ENCODE measurements at places on chromosomes 12 and 14. TPM values are rescaled to one million over a fixed set of nuclear protein-coding genes. Genes with fewer than 3 reads are reported as not detected.

DNA sequence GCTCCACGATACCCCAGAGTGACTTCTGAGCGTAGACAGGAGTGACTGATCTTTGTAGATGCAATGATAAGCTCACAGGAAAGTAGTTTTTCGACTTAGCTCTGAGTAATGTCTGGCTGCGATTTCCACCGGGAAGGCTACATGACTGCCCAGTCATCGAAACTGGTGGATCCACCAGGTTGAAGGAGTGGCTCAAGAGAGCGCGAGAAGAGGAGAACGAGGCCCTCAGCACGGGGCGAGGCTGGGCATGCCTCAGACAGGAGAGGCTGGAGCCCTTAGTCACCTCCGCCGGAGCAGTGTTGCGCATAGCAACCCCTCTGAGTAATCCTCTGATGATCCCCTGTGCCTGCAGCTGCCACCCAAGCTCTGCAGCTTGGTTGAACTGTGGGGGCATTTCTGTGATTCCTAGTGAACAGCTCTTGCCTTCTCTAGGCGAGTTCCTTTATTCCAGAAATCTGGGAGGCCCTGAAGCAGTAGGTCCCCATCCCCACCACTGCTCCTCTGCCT is 25.6 kb downstream of the ELK3 start:
- peak overlapping the region; percentile 51 for H3K27ac ChIP-seq
- H3K27me3 ChIP-seq, result no peaks in the 10 kb centered on the region
- no peaks in the 10 kb centered on the region for H3K36me3 ChIP-seq

Gene MOK
- 16.7 TPM for total RNA-seq

- H3K27ac ChIP-seq, result peak overlapping the region; percentile 94
- H3K4me3 ChIP-seq, result no peak overlapping the region
- H3K4me1 ChIP-seq, result peaks cover 17% of the 10 kb centered on the region
- no peaks in the 10 kb centered on the region for H3K36me3 ChIP-seq
- no peak for DNase-seq
Measured at GRCh38 chr12:75909714-75910656, 121.6 kb downstream of the PHLDA1 start.

Gene PSMB11
- not detected for total RNA-seq

- no peaks in the 10 kb centered on the region for H3K4me1 ChIP-seq
- no peaks in the 10 kb centered on the region for H3K36me3 ChIP-seq
- H3K4me3 ChIP-seq, result no peak overlapping the region
Measured at GRCh38 chr12:1117970-1118563, 127.0 kb downstream of the ERC1 start.

- no peak overlapping the region for H3K27ac ChIP-seq
- no peaks in the 10 kb centered on the region for H3K27me3 ChIP-seq
- peaks cover 58% of the 10 kb centered on the region for H3K4me1 ChIP-seq
- H3K4me3 ChIP-seq, result no peak overlapping the region
- H3K36me3 ChIP-seq, result no peaks in the 10 kb centered on the region
Measured at GRCh38 chr12:15772405-15773018, 16.7 kb downstream of the EPS8 start.

- no peak overlapping the region for H3K4me3 ChIP-seq
- peaks cover 14% of the 10 kb centered on the region for H3K27me3 ChIP-seq
- no peak for DNase-seq
- peaks cover 34% of the 10 kb centered on the region for H3K4me1 ChIP-seq
Measured at GRCh38 chr14:93047661-93048060, 68.1 kb downstream of the ITPK1 start.

- DNase-seq, result no peak
- H3K4me1 ChIP-seq, result peaks cover 41% of the 10 kb centered on the region
- peaks cover 25% of the 10 kb centered on the region for H3K27me3 ChIP-seq
- no peak overlapping the region for H3K27ac ChIP-seq
Measured at GRCh38 chr12:49264466-49264872, 413 bp upstream of the TUBA1C start.

Gene REP15
- 1.3 TPM for total RNA-seq

DNA sequence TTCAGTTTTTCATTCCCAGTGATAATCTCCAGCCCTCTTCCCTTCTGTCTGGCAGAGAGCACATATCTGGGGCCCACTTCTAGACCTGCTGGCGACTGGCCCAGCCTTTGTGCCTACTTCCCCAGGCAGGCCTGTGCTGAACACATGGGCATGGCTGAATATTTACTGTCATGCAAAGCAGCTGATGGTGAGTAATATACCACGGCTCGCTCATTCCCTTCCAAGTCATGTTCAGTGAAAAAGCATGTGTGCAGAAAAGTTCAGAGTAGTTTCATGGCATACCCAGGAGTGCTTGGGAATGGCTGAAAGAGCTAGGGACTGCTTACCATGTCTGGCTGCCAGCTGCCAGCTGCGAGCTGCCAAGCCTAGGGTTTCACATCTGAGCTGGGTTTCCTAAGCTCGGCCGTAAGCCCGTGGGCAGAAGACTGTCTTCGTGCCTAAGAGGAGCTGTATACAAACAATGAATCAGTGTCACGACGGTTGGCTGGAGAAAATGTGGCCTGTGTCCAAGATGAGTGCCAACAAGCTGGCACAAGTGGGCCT is 179.9 kb upstream of the PELI2 start:
- no peak for DNase-seq
- H3K4me1 ChIP-seq, result peaks cover 6% of the 10 kb centered on the region
- H3K27me3 ChIP-seq, result no peaks in the 10 kb centered on the region
- H3K36me3 ChIP-seq, result no peaks in the 10 kb centered on the region
- H3K27ac ChIP-seq, result no peak overlapping the region

DNA sequence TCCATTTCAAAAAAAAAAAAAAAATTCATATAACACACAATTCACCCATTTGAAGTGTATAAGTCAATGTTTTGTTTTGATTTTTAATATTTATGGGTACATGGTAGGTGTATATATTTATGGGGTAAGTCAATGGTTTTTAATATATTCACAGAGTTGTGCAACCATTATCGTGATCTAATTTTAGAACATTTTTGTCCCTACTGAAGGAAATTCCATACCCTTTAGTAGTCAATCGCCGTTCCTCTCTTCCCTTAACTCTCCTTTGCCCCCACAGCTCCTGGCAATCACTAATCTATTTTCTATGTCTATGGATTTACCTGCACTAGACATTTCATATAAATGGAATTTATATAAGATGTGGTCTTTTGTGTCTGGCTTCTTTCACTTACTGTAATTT is 92.8 kb downstream of the TRAFD1 start:
- H3K4me1 ChIP-seq, result no peaks in the 10 kb centered on the region
- H3K27me3 ChIP-seq, result no peaks in the 10 kb centered on the region

GRCh38 chr12:95088379-95088778 is 15.0 kb upstream of the NR2C1 start:
- H3K27ac ChIP-seq, result no peak overlapping the region
- H3K4me1 ChIP-seq, result peaks cover 21% of the 10 kb centered on the region
- H3K27me3 ChIP-seq, result no peaks in the 10 kb centered on the region
- DNase-seq, result no peak
- H3K4me3 ChIP-seq, result no peak overlapping the region

- peaks cover 24% of the 10 kb centered on the region for H3K4me1 ChIP-seq
- H3K36me3 ChIP-seq, result no peaks in the 10 kb centered on the region
- H3K4me3 ChIP-seq, result peak within 1 kb of the TSS; percentile 100
- H3K27me3 ChIP-seq, result no peaks in the 10 kb centered on the region
- peak; percentile 87 for DNase-seq
- peak within 1 kb of the TSS; percentile 100 for H3K27ac ChIP-seq
Measured at GRCh38 chr14:39432179-39432618, at the start of gene FBXO33. TSS of gene FBXO33 (minus strand) at chr14:39432433. CDS start at chr14:39432162, 271 bp downstream.

DNA sequence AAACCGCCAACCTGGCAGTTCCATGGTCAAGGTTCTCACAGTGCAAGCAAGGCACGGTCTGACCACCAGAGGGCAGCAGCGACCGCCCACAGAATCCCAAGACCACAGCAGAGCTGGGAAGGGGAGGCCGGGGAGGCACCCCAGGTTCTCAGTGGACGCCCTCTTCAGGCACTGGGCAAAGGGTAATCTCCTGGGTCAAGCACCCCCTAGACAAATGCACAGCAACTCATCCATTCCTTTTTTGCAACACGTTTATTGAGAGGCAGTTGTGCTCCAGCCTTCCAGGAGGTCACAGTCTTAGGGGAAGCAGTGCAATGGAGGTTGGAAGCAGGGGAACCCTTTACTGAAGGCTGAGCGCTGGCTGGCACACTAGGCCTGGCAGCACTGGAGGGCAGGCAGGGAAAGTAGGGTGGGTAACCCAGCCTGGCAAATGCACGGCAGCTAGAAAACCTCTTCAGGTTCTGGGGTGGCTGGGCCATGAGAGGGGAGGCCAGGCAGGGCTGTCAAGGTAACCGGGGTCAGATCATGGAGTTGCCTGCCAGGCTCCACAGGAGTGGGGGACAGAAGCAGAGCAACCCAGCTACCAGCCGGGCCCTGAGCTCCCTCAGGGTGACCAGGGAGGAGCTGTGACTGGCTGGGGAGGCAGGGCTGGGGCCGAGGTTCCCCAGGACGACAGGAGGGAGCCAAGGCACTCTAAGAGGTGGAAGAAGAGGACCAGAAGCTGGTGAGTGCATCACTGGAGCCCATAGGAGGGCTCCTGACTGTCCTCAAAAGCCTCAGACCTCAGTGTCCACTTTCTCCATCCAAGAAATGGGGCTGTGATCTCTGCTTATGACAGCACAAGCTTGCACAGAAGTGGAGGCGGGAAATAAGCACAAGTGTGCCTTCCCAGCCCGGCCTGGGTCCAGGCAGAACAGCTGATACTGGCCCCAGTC is 1.8 kb upstream of the RHOF start:
- H3K27ac ChIP-seq, result no peak overlapping the region
- peaks cover 41% of the 10 kb centered on the region for H3K27me3 ChIP-seq
- DNase-seq, result peak; percentile 91
- H3K4me3 ChIP-seq, result peak overlapping the region; percentile 87
- H3K36me3 ChIP-seq, result peaks cover 12% of the 10 kb centered on the region

DNA sequence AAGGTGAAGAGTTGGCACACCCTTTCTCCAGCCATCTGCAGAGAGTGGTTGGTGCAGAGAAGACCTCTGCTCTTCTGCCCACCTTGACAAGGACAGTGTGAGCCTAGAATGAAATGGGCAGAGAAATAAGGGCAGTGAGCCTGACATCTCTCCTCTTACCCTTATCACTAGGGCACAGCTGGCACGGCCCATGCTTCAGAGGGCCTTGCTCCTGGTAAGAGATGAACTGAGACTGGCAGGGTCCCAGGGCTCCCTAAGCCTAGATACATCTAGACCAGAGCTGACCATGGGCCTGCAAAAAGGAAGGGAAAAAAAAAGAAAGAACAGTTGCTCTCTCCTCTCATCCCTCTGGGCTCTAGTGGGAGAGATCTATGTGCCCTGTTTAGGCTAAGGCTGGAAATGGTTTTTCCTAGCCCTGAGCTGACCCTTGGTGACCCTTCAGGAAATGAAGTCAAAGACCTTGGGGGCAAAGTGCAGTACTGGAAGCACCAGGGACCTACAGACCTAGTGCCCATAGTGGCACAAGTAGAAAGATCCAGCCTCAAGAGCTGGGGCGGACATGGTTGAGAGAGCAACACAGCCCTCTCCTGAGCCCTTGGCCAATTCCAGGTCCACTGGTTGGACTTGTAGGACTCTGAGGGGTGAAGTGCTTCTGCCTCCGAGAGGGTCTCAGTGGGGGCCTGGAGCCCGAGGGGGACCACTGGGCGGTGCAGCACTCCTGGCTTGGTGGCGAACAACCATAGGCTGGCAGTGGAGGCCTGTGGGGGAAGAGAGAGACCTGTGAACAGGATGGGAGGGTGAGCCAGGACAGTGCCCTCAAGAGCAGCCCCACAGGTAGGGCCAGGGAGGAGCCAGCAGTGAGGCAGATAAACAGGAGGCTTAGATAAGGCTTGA is 22.0 kb downstream of the PRPF40B start:
- no peak overlapping the region for H3K27ac ChIP-seq
- H3K36me3 ChIP-seq, result peaks cover 5% of the 10 kb centered on the region
- no peak overlapping the region for H3K4me3 ChIP-seq

DNA sequence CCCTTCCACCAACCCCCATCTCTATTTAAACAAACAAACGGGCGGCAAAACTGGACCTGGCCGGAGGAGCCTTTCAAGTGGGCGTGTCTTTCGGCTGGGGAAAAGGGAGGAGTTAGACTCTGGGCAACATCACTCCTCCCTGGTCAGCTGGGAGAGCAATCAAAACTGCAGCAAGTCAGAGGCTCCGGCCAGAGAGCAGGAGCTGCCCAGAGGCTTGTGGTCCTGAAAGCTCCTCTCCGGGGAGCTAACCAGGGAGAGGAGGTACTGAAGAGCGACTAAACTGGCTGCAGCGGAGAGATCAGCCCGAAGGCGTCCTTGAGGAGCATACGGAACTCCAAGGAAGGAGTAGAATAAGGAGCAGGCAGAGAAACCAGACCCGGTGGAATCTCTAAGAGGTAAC is at the start of gene NEUROD4:
Gene NEUROD4 (plus strand): TSS at position 191 of the 400 bp plus-strand sequence. CDS start 6,466 bp downstream, outside the sequence.
- H3K4me1 ChIP-seq, result peaks cover 14% of the 10 kb centered on the region
- peak within 1 kb of the TSS; percentile 72 for H3K27ac ChIP-seq
- peak within 1 kb of the TSS; percentile 55 for H3K4me3 ChIP-seq
- peak; percentile 66 for DNase-seq
- H3K27me3 ChIP-seq, result peaks cover 73% of the 10 kb centered on the region
- no peaks in the 10 kb centered on the region for H3K36me3 ChIP-seq

DNA sequence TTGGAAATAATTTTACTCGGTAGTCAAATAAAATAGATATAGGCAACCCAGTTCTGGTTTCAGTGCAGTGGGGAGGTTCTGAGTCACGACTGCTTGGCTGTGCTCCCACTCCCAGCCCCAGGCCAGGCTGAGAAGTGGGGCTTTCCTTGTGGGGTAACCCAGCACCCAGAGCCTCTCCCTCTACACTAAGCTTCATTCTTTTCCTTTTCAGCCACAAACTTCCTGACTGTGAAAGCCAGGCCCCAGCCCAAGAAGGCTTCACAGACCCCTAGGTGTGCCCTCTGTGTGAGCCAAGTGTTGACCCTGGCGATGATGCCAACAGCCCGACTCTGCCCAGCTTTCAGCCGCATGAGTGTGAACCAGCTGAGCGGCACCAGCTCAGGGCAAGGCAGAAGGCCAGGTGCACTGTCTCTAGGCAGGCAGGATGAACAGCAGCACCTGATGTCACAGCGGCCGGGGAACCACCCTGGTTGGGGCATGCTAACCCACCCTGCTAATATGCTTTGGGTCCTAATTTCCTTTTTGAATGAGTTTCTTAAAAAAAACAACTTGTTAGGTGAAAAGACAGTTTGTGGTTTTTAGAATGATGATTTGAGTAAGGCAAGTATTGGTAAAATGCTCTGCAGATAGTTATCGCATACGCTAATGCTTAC is 42.2 kb upstream of the ATP23 start:
- no peaks in the 10 kb centered on the region for H3K36me3 ChIP-seq
- no peak overlapping the region for H3K4me3 ChIP-seq
- no peak overlapping the region for H3K27ac ChIP-seq
- H3K4me1 ChIP-seq, result peaks cover 39% of the 10 kb centered on the region
- no peaks in the 10 kb centered on the region for H3K27me3 ChIP-seq

DNA sequence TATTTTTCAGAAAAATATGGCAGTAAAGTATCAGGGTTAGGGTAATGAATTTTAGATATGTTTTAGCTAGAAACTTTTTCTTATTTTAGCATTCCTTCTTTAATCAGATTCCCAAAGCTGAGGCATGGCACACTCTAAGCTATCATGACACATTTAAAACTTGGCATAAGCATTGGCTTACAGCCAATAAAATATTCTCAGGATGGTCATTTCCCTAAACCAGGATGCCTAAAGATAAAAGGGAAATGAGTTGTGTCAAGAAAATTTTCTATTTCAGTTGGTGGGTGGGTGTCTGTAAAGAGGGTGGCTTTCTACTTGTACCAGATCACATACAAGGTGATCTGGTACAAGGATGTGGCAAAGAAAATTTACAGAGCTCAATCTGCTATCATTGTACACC is 47.8 kb downstream of the PEBP1 start:
- H3K4me1 ChIP-seq, result peaks cover 23% of the 10 kb centered on the region
- no peak for DNase-seq
- no peaks in the 10 kb centered on the region for H3K36me3 ChIP-seq
- H3K27ac ChIP-seq, result no peak overlapping the region
- no peaks in the 10 kb centered on the region for H3K27me3 ChIP-seq
- no peak overlapping the region for H3K4me3 ChIP-seq
